ENCODE measurements at places on chromosomes 6 and 20.

DNA sequence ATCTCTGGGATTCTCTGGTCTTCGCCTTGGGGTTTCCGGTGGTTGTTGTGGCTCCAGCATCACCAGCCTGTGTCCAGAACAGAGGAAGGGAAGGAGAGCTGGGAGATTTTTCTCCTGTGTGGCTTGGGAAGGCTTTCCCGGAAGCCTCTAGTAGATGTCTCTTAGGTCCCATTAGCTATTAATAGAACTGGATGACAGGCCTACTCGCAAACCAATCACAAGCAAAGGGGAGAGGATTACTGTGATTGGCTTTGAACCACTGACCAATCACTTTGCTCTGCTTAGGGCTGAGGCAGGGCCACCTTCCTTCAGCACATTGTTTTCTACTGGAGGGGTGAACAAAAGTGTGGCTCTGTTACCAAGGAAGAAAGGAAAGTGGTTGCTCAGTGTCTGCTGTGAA, 203.4 kb upstream of the SULF2 start:
- DNase-seq, result no peak

DNA sequence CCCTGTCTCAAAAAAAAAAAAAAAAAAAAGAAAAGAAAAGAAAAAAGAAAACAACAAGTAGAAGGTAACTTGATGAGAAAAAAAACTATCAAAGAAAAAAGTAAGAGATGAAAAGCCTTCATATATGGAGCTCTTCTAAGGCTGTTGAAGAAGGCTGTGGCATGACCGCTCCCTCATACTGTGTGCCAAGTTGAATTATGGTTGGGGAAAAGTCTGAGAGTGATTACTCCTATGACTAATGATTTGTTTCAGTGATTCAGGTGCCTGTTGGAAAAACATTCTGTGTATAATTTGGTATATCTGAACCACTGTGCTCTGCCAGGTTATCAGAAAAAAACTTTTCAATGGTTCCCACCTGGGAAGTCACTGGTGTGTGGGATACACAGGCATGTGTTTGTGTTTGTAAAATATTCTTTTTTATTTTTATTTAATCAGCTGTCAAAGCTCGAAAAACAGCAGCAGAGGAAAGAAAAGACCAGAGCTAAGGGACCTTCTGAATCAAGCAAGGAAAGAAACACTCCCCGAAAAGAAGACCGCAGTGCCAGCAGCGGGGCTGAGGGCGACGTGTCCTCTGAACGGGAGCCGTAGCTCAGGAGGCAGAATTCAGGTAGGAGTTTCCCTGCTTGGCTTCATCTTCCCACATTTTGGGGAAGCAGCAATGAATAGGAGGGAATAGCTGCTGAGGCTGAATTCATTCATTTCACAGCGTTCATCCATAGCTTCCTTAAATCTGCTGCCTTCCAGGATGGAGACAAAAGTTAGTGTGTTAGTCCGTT, 69.7 kb upstream of the SCP2D1 start:
- DNase-seq, result no peak

- DNase-seq, result no peak
Measured at GRCh38 chr20:19115581-19115980, 96.9 kb upstream of the SLC24A3 start.

GRCh38 chr6:170489836-170490235, 63.3 kb downstream of the PSMB1 start:
- DNase-seq, result no peak

- DNase-seq, result no peak
Measured at GRCh38 chr20:60955706-60956105, 296.4 kb upstream of the CDH4 start.

DNA sequence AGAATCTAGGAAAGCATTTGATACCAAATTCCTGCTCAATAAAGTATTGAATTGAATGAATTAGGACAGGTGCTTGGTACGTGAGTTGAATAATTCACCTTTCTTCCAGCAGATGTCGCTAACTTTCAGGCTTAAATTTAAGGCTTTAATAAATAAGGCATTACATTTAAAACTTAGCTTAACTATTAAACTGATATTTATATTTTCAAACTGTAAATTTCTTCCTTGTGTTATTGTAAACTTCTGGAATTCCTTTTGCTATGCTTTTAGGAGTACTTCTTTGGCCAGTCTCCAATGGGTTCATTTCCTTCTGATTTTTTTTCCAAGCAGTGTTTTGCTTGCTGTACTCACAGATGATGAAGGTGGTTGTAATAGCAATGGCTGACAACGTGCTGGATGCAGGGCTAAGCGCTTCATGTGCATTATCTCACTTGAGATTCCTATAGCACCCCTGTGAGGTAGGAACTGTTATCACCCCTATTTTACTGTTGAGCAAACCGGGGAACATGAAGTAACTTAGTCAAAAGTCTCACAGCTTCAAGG, 71.3 kb upstream of the SLC2A12 start:
- DNase-seq, result no peak

GRCh38 chr6:41255638-41256246, 27.6 kb downstream of the TREML4 start:
- DNase-seq, result no peak

DNA sequence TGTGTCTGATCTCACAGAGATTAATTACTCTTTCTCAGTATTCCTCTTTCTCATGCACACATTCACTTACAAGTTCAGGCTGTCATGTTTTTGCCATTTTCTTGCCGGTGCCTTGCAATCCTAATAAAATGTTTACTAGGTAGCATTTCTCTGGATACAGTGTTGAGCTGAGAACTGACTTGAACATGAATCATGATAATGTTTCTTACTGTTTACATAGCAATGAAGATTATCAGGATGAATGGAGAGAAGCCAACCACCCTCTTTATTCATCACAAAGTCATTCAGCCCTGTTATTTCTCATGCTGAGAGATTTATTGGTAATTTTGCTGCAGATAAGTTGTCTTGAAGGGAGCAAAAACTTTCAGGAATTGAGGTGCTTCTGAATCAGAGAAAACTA, 185.5 kb upstream of the ECI2 start:
- DNase-seq, result no peak

DNA sequence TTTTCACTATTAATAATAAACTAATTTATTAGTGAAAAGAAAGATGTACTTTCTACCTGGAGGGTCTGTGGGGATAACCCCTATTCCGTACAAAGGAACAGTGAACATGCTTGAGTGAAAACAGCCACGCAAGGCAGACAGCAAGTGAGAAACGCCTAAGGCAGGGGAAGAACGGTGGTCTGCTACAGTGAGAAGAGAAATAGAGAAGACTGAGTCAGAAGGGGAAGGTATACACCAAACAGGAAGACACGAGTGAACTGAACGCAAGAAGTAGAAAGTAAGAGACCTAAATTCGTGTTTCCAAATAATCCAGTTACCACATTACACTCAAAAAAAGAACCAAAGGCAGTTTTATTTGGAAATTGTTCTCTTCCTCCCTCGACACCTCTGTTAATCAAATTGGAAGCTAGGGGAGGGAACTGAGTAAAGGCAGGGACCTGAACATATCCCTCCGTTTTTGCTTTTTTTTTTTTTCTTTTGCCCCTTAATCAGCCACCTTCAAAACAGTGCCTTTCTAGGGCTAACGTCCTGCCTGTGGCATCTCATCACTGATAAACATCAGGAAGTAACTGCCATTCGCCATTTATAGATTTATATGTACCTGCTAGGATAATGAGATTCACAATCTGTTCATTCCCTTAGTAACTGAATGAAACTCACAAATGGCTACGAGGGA, 48.9 kb downstream of the ATXN1 start:
- DNase-seq, result no peak

Measured in D721Med (cell line).